ENCODE measurements at places on chromosomes 3 and 15. TPM values are rescaled to one million over a fixed set of nuclear protein-coding genes. Genes with fewer than 3 reads are reported as not detected.
A peak's percentile ranks its signal among the peaks of the same experiment; 100 is the strongest.

GRCh38 chr3:157531301-157531660 lies 28.1 kb upstream of the VEPH1 start:
- DNase-seq = no peak

- DNase-seq = no peak
These were observed 213.7 kb upstream of the NR2E3 start for GRCh38 chr15:71596672-71597071.

DNA sequence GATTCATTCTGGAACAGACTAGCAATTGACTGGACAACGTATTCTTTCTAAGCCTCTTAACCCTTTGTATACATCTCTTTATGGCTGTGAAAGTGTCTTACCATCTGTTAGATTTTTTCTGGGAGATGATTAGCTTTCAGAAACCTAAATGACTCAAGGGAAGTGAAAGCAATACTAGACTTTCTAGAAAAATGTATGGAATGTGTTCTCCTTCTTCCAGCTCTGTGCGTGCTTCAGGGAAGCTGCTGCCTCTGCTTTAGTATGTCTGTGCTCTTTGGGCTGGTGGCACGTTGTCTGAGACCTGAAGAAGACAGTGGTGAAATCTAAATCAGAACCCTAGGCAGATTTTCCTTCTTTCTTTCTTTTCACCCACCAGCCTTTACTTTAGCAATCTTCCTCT lies 89.5 kb downstream of the ITPR1 start:
- DNase-seq = no peak

- no peak for DNase-seq
These were observed 19.1 kb downstream of the ST6GAL1 start for GRCh38 chr3:186949281-186949982.

DNA sequence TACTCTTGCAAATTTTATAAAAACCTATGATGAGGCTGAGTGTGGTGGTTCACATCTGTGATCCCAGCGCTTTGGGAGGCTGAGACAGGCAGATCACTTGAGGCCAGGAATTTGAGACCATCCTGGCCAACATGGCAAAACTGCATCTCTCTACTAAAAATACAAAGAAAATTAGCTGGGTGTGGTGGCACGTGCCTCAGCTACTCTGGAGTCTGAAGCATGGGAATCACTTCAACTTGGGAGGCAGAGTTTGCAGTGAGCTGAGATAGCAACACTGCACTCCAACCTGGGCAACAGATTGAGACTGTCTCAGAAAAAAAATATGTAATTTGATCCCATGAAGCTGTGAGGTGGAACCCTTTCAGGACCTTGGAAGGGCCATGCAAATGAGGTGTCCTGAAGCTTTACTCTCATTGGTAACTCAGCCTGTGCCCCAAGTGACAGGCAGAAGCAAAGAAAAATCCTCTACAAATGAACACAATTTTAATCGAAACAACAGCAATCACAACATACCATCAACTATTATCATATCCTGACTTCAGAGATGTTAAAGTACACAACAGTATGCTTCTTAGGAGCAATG lies 84.6 kb upstream of the CDV3 start:
- peak; percentile 28 for DNase-seq

Gene TMCO5A
- not detected for total RNA-seq

Gene FBN1
- 23.5 TPM for total RNA-seq

DNA sequence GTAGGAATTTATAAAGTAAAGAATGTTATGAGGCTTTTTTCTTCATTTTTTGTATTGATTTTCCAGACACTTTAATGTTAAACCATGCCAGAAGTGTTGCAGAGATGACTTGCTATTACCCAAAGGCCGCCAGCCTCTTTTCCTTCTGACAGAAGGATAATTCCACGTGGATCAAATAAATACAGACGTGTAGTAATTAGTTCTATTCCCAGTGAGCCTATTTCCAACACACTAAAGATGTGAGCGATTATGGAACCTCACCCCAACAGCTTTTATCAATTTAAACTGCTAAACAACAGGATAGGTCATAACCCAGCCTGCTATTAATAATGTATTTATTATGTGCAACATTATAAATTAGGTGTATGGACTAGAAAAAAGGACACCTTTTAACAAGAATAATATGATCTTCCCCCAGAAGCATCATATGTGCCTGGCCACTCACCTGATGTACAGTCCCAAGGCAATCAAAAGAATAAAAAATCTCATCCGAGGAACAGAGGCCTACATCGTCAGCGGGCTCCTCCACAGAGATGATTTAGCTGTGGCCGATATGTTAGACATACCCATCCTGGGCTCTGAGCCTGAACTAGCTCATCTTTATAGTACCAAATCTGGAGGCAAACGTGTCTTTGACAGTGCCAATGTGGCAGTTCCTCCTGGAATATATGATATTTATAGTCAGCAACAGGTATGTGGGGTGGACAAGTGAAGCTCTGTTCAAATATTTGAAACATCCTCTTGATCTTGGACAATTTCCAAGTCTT lies 125.9 kb upstream of the C15orf61 start:
- DNase-seq = no peak

Gene NRROS
- 0.60 TPM for total RNA-seq

DNA sequence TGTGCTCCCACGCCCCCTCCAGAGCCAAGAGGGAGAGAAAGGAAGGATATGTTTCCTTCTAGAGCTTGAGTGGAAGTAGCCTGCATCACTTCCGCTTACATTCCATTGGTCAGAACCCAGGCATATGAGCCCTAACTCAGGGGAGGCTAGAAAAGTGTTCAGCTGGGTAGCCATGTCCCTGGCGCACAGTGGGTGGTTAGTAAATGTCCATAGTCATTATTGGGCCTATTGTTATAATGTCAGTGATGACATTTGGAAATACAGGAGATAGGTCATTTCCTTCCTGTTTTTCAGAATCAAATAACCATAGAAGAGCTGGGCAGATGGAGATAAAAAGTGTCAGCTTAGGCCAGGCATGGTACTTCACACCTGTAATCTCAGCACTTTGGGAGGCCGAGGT lies 27.3 kb downstream of the CD276 start:
- DNase-seq = no peak

GRCh38 chr3:68974711-68975110 lies 38.8 kb downstream of the EOGT start:
- no peak for DNase-seq

Gene EPHB1
- total RNA-seq = 1.4 TPM

DNA sequence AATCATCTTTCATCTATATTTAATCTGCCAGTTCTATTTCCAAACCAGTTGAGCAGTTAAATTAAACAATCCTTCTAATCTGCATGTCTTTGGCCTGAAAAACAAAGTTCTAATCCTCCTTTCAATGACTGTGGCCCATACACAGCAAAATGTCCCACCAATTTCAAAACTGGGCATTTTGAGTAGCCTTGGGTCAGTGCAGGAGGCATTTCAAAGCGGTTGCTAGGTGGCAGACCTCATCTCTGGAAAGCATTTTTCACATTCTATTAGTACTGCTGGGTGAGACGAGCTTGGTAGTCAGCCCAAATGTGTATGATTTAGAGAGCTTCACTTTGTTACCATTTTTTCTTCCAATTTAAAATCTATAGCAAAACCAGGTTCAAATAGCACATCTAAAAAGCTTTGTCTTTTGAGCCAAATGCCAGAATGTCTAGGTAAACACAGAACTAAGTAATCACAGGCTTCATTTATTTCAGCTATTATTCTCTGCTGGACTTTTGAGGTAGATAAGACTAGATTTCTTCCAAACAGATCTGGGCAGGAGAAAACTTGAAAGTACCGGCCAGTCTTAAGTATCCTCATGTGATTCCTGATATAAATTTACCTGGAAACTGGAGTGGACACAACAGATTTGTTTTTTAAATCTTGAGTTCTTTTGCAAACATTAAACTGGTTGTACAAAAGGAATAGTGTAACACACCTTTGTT lies 8.9 kb upstream of the ARHGEF26 start:
- DNase-seq = no peak

DNA sequence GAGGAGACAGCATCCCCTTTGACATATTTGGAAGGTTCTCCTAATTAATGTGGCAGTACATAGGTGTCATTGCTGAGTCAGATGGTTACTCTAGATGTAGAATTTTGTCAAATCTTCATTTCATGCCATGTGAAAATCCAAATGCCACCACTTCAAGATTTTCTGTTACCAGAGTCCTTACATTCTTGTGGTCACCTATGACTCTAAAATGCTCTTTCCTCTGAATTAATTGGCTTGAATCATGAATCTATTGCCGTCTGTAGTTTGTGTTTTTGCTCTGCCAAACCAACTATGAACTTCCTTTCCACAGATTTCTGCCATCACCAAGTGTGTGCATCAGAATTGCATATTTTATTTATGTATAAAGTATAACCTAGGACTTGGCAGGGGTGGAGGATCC lies 269.4 kb upstream of the ZPLD1 start:
- DNase-seq = no peak

Gene CPN2
- not detected for total RNA-seq

DNA sequence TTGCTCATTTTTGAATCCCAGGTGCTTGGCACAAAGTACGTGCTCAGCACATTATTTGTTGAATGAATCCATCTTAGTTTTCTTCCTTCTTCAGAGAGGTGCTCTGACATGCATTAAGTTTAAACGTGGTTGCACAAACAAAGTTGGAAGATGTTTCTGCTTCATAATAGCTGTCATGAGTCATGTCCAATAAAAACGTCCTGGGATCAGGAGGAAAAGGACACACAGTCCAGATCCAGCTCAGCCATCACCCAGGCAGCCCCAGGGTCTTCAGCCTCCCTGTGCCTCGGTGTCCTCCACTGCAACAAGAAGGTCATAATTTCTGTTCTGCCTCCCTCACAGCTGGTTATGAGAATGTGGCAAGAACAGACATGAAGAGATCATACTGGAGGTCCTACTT lies 55.4 kb downstream of the CCNL1 start:
- DNase-seq = no peak

Gene TNNC1
- total RNA-seq = 0.44 TPM

GRCh38 chr15:78811124-78811824 lies at the start of gene ADAMTS7:
Gene ADAMTS7 (minus strand): TSS chr15:78811464. CDS start chr15:78811220, 244 bp downstream.
- DNase-seq = peak; percentile 87

DNA sequence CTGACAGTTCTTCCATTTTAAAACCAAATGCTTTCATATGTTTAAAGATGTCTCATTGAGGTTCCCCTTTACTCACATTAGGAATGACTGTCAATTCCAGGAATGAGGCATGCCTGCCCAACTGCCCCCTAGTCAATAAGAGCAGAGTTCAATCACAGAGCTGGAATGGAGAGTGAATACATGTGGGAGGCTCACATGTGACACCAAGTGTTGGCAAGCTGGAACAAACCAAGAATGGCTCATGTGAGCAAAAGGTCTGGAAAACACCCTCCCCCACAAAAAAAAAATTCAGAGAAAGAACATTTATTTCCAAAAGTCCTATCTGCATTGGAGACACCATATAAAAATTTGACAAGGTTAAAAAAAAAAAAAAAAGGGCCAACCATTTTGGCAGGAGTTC lies 3.7 kb downstream of the PBRM1 start:
- DNase-seq = no peak

GRCh38 chr3:129282727-129283327 lies 4.2 kb downstream of the HMCES start:
- no peak for DNase-seq

GRCh38 chr3:150253622-150254021 lies 154.5 kb upstream of the TSC22D2 start:
- DNase-seq = no peak

Gene CDC25A
- 0.69 TPM for total RNA-seq

DNA sequence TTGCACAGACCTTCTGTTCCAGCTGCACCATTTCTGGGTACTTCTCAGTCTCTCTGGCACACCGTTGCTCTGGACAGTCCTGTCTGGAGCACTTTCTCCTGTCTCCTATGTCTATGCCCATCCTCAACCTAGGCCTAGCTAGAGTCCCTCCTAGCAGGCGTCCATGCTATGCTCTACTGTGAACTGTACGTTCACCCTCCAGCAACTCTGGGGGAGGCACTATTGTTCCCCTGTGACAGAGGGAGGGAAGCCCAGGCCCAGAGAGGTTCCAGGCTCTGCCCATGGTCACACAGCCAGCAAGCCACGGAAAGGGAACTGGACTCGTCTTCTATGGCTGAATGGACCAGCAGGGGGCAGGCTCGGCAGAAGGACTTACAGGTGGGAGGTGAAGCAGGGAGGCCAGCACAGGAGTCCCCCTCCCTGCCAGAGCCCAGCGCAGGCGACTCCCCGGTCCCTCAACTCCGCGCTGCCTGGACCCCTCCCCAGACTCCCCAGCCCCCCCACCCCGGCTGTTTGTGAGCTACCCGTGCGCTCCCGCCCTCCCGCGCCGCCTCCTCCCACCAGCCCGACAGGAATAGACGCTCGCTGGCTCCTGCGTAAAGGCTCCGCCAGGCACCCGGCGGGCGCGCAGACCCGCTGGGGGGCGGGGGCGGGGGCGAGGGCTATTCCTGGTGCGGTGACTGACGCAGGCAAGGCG lies 1.7 kb upstream of the LINGO1 start:
- DNase-seq = peak; percentile 82

- no peak for DNase-seq
These were observed 46.4 kb upstream of the TSEN2 start for GRCh38 chr3:12437861-12438260.

Gene PPP1R14D
- not detected for total RNA-seq

Gene CELF6
- 0.92 TPM for total RNA-seq

DNA sequence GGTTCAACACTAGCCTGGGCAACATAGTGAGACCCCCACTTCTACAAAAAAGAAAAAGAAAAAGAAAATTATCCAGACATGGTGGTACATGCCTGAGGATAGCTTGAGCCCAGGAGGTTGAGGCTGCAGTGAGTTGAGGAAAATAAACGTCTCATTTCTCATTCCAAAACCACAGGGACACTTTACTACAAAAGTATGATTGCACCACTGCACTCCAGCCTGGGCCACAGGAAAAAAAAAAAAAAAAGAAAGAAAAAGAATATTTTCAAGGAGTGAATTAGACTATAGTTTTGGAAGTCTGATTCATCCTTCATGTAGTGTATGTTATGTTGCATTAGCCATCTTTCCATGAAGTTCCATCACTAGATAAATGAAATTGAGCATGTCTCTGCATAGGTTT lies 149.5 kb upstream of the THBS1 start:
- no peak for DNase-seq

Measured in pancreas (tissue), 10 donors.